Activated CD8-positive, alpha-beta memory T cell treated with anti-CD3 and anti-CD28 coated beads for 24 hours (primary cell): ENCODE measurements at places on chromosomes 6 and 20.

- DNase-seq: no peak
Measured at GRCh38 chr6:39330057-39330456, 7.6 kb upstream of the KCNK16 start.

DNA sequence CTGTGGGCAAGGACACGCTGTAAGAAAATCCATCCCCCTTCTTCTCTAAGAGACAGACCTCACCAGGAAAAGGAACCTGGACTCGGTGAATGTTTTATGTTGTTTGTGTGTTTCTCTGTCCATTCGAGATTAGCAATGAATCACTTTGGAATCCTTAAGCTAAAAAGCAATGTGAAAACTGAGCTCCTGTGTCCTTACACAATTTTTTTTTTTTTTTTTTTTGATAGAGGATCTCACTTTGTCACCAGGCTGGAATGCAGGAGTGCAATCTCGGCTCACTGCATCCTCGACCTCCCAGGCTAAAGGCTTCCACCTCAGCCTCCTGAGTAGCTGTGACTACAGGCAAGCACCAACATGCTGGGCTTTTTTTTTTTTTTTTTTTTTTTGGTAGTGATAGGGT lies 32.1 kb downstream of the BFSP1 start:
- no peak for DNase-seq

- DNase-seq: no peak
Measured at GRCh38 chr6:130882370-130882769, 55.2 kb downstream of the SMLR1 start.

- no peak for DNase-seq
Measured at GRCh38 chr20:61744691-61745396, 320.8 kb downstream of the TAF4 start.

DNA sequence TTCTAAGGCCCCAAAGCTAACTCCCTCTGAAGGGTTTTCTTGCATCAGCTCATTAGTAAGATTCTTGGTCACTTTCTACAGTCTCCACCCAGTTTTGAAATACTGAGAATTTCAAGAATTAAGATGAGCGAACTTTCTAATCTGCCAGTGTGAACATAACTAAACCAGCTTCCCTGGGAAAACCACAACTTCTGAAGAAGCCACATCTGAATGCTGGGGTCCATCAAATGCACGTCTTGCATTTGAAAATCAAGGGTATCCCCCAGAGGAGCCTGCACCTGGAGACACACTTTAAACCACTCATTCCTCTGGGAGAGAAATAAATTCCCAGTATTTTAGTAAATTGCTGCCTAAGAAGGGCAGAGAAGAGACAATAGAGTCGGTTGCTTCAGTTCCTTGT lies 292.1 kb upstream of the CDH4 start:
- DNase-seq: no peak

DNA sequence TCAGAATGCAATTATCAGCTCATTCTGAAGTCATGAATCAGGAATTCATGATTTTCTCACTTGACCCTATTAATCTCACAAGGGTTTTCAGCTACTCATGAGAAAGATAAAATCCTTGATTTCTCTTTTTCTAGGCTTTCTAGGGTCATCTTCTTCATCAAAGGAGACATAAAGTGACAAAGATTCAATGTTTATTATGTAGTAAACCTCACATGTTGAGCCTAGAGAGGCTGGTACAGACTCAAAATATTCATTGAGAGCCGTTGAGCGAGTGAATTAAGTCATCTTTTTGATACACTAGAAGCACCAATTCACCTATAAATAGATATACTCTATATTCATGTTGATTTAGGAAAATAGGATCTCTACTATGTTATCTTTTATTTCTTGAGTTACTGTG lies 104.8 kb upstream of the TRAF3IP2 start:
- DNase-seq: no peak

GRCh38 chr20:50762435-50763220 lies 31.2 kb downstream of the PARD6B start:
- DNase-seq: peak; percentile 19

DNA sequence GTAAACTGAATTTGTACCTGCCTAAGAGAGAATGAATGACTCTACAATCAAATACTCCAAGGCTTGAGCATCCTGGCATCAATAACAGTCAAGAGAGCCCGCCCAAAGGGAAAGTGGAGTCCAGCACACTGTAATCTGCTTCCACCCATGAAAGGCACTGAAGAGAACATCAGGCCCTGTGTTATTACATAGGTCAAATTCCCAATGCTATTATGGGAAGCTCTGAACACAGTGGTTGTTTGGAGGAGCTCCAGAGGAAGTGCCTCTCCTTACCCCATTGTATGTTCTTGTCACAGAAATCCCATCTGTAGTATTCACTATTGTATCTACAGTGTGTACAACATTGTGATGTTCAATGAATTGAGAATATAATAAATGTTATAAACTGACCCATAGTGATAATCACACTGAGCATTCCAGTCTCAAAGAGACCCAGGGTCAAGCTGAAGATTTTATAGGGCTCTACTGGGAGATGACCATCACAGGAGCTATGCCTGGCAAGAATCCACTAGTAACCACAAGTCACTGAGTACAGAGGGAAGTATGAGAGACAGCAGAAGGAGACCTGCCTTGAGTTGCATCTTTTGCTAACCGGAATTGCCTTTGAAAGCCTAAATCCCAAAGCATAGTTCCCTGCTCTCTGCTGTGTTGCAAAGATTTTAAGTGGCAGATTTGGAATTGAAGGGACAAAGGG lies 446.7 kb downstream of the GJA1 start:
- no peak for DNase-seq

DNA sequence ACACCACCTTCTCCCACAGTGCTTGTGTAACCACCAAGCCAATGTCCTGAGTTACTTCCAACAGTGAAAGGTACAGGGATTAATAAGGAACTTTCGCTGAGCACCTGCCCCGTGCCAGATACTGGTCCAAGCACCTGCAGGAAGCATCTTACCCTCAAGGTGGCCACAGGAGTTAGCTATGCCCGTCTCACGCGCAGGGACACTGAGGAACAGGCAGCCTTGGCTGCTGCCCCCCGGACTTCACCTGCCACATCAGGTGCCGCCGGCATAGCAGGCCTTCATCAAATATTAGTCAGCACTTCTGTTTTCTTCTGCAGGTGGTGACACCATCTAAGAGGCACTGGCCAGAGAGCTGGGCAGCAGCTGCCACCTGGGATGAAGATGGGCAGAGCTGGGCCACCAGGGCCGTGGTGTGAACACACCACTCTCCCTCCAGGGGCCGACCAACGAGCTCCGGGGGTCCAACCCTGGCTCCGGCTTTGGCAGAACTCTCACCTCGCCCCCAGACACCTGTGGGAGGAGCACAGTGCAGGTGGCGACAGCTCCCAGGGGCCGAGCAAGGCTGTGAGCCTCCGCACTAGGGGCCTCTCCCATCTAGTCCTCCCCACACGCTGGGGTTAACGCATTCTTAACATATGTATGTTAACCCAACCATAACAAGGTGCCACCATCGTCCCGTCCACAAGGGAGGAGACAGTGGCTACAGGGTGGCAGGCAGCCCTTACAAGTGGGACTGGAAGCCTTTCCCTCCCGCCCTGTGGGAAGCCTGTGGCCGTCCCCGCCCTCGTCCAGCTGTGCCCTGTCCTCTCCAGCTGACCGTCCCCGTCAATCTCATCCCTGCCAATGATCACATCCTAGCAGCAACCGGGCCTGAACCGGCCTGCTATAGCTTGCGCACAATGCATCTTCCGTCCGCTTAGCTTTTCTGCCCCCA lies 2.9 kb upstream of the PPDPF start:
- no peak for DNase-seq

GRCh38 chr6:37005827-37006567 lies 542 bp downstream of the FGD2 start:
- no peak for DNase-seq

- no peak for DNase-seq
Measured at GRCh38 chr6:169785566-169785965, 34.1 kb downstream of the ERMARD start.

DNA sequence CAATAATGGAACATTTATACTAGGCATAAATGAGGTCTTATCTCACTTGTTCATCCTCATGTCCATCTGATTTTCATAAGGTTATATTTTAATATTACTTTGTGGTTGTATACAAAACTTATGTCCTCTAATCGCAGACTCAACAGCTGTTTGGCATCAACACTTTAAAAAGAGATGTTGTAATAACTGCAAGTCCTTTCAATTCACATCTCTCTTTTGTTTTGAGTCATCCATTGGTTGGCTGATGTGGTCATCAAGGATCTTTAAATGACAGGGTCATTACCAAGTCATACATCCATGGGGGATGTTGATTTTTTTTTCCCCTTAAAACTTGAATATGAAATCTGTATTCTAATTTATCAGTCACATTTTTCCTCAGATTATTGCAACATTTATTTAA lies 299.4 kb upstream of the NRSN1 start:
- no peak for DNase-seq

GRCh38 chr6:149913085-149913484 lies 9.8 kb downstream of the RAET1G start:
- no peak for DNase-seq

GRCh38 chr6:47254906-47255305 lies 54.8 kb downstream of the TNFRSF21 start:
- DNase-seq: no peak

GRCh38 chr6:136435101-136435500 lies 115.1 kb downstream of the MAP7 start:
- DNase-seq: no peak

DNA sequence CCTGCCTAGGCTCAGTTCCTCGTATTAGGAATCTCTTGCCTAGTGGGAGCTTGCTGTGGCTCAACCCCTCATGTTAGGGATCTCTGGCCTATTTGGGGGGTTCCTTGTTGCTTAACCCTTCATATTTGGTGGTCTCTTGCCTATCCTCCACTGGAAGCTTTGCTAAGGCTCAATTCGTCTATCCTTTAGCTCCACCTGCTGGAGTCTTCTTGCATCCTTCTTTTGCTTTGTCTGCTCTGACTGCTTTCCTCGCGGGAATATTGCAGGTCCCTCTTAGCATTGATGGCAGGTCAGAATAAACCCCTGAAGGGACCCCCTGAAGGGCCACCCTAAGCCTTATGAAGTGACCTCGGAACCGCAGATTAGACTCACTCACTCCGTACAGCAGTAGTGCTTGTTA lies 203.0 kb upstream of the TBX18 start:
- DNase-seq: no peak

- no peak for DNase-seq
Measured at GRCh38 chr6:139290787-139291311, 949 bp downstream of the TXLNB start.

GRCh38 chr20:48181261-48181935 lies 396.1 kb upstream of the SULF2 start:
- DNase-seq: no peak

GRCh38 chr20:32945710-32946221 lies 58.5 kb downstream of the SUN5 start:
- DNase-seq: no peak

- DNase-seq: no peak
Measured at GRCh38 chr20:63664861-63665594, 6.9 kb downstream of the RTEL1 start.

GRCh38 chr6:100335991-100336390 lies 128.7 kb downstream of the SIM1 start:
- DNase-seq: no peak

DNA sequence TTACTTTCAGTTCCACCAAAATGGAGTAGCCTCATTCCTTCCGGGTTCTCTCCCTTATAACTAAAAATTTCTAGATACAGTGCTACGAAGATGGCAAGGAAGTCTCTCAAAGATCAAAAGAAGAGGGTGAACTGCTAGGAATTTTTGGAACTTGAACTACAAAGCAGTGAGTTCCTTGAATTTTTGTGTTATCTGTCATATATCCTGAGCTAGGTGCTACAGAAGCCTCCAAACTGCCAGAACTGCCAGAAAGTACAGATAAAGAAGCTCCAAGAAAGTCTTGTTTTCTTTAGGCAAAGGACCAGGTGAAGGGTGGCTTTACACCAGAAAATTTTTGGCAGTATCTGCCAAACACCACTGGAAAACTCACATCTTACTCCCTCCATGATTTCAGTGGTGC lies 218.8 kb upstream of the FLRT3 start:
- no peak for DNase-seq

GRCh38 chr20:63125838-63126601 lies 89.9 kb downstream of the YTHDF1 start:
- no peak for DNase-seq

DNA sequence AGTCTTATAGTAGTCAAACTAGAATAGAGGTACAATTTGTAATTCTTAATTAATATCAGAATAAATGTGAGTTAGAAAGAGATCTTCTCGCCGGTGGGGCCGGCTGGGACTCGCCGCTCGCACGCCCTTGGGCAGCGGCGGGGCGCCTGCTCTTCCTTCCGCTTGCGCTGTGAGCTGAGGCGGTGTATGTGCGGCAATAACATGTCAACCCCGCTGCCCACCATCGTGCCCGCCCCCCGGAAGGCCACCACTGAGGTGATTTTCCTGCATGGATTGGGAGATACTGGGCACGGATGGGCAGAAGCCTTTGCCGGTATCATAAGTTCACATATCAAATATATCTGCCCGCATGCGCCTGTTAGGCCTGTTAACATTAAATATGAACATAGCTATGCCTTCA lies 123.7 kb upstream of the OGFRL1 start:
- DNase-seq: no peak

- DNase-seq: no peak
Measured at GRCh38 chr6:87066449-87067333, 28.2 kb downstream of the CGA start.

- no peak for DNase-seq
Measured at GRCh38 chr20:44040202-44040915, 125.7 kb downstream of the TOX2 start.

GRCh38 chr6:34248198-34248726 lies 544 bp downstream of the SMIM29 start:
- DNase-seq: peak; percentile 80

GRCh38 chr20:3479025-3479424 lies 8.2 kb downstream of the ATRN start:
- no peak for DNase-seq

GRCh38 chr6:27148404-27148795 lies 99.1 kb upstream of the PRSS16 start:
- DNase-seq: no peak
